Naive thymus-derived CD4-positive, alpha-beta T cell (primary cell): ENCODE measurements at places on chromosomes 7 and 10. TPM values are rescaled to one million over a fixed set of nuclear protein-coding genes. Genes with fewer than 3 reads are reported as not detected.

DNA sequence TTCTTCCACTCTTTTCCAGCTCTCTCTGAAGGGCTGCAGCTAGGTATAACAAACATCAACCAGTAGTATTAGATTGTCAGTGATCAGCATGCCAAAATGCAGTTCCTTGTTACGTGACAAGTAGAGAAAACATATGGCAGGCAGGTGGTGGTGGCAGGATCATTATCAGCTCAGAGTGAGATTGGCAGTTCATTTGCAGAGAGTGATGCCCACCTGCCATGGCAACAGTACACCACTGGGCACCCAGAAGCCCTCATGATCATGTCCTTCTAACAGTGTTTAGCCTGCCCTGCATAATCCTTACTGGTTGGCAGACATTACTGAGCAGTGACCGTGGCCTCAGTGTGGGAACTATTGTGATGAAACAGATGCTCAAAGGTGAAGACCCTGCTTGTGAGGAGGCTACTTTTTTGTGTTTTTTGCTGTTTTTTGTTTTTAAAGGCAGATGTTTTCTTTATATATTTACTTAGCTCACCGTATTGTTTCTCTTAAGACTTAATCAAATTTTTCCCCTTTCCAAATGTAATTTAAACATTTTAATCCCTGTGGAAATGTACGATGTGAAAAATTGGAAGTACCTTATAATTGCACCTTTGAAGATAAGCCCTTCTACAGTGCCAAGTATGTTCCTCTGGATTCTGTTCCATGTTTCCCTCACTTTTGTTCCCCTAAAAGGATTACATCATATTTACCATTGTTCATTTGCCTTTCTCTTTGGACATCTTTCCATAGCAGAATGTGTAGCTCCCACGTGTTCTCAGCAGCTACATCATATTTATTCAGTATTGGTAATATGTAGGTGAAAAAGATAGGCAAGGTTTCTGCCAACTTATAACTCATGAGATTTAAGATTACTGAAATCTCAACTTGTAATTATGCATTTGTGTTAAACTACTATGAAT is 179.6 kb downstream of the SND1 start:
- DNase-seq: no peak

GRCh38 chr7:137094-137891 is 55.1 kb upstream of the FAM20C start:
- no peak for DNase-seq

Gene OPALIN
- total RNA-seq: not detected

GRCh38 chr10:29285624-29286051 is 3.2 kb upstream of the LYZL1 start:
- no peak for DNase-seq

GRCh38 chr7:148212731-148213130 is 377.8 kb upstream of the C7orf33 start:
- DNase-seq: no peak
